ENCODE measurements at places on chromosomes 7 and 10. TPM values are rescaled to one million over a fixed set of nuclear protein-coding genes. Genes with fewer than 3 reads are reported as not detected.

GRCh38 chr10:89426230-89426868 lies 12.0 kb downstream of the IFIT5 start:
- peaks cover 9% of the 10 kb centered on the region for H3K4me1 ChIP-seq
- no peaks in the 10 kb centered on the region for H3K27me3 ChIP-seq
- DNase-seq: peak; percentile 16
- H3K36me3 ChIP-seq: no peaks in the 10 kb centered on the region
- no peak overlapping the region for H3K27ac ChIP-seq

DNA sequence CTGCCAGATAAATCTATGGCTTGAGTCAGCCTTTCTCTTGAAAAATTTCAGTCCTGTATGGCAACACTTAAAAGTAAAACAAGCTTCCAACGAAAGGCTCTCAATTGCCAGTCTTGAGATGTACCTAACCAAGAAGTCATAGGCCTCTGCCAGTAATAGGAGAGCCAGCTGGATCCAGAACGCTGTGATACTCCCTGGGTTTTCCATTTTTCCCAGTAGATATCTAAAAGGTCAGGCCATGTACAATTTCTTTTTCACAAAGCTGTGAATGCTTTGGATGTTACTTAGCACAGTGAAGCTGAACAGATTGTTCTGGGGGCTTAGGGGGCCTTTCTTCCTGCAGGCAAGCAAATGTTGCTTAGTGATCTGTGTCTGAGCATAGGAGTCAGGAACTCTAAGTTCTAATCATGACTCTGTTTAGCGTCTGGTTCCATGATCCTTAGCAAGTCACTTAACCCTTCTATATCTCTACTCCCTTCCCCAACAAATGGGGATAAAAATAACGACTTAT lies 86.5 kb downstream of the ARMH3 start:
- no peak for DNase-seq
- no peaks in the 10 kb centered on the region for H3K36me3 ChIP-seq
- H3K4me3 ChIP-seq: no peak overlapping the region
- no peaks in the 10 kb centered on the region for H3K4me1 ChIP-seq

Gene A1CF
- not detected for total RNA-seq

Gene CPED1
- 2.4 TPM for total RNA-seq

Gene AEBP1
- 0.98 TPM for total RNA-seq

All from PC-9 (cell line).